ENCODE measurements at places on chromosomes 6 and 20. TPM values are rescaled to one million over a fixed set of nuclear protein-coding genes. Genes with fewer than 3 reads are reported as not detected.

DNA sequence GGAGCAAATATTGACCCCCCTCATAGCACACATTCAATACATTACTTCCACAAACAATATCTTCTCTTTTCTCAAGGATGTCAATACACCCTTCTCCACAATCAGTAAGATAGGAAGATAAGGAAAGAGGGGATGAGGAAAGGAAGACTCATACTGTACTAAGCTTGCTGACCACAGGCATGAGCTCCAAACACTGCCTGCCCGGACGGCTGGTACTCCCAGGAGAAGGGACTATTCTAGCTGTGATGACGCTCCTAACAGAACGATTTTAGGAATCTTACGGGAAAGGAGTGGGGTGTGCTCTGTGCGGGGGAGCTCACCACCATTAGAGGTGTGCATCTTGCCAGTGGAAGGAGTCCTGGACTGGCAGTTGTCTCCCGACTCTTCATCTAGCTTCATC is 3.9 kb upstream of the CCN6 start:
- no peaks in the 10 kb centered on the region for H3K36me3 ChIP-seq
- DNase-seq = no peak
- no peak overlapping the region for H3K27ac ChIP-seq

The AVP gene
- not detected for total RNA-seq

The PI3 gene
- total RNA-seq = not detected

The NNAT gene
- 0.50 TPM for total RNA-seq

The CGA gene
- total RNA-seq = not detected

The IL17F gene
- total RNA-seq = 3.3 TPM
